ENCODE measurements at places on chromosomes 2 and 18.
A peak's percentile ranks its signal among the peaks of the same experiment; 100 is the strongest.

DNA sequence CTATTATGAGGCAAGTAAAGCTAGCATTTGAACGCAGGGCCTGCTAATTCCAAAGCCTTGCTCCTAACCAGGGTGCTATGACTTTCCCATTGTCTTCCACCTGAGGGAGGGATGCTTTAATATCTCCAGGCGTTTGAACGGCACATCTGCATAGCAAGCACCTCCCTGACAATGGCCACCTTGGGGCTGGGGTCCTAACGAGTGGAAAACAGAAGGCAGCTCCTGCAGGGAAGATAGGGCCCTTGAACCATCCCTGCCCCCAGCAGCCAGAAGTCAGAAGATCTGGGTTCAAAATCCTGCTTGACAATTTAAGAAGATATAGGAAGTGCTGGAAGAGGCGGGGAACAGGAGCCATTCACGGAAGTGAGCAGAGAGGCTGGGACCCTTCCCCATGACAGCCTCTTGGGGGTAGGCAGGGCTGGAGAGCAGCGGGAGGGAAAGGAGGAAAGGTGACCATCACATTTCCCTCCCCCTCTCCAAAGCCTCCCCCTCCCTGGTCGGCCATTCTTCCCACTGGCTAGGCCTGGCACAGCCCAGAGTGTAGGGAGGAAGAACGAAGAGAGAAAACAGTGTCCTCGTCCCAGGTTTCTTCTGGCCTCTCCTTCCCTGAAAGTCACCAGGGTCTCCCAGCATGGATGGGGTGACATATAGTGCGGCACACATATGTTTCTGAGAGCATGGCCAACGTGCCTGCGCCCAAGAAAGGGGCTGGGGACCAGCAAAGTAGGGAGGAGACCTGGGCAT lies 73.5 kb downstream of the EMX1 start:
- no peak for DNase-seq

GRCh38 chr2:35428548-35428947 lies 927.0 kb upstream of the CRIM1 start:
- DNase-seq = peak; percentile 9

DNA sequence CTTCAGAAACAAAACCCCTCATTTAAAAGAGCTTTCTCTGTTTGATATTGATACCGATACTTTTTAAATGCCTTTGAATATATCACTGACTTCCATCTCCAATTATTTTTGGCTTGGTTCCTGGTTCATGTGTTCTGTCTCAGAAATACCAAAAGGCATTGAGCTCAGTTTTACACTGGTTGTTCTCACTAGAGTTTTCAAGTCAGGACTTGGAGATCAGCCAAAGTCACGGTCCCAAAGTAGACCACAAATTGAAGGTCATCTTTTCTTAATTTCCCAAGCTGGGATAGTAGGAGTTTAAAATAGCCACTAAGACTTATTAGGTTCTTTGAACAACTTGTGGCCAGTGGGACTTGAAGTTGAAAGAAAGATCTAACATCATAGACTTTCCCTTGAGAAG lies 24.2 kb downstream of the DHRS9 start:
- no peak for DNase-seq

DNA sequence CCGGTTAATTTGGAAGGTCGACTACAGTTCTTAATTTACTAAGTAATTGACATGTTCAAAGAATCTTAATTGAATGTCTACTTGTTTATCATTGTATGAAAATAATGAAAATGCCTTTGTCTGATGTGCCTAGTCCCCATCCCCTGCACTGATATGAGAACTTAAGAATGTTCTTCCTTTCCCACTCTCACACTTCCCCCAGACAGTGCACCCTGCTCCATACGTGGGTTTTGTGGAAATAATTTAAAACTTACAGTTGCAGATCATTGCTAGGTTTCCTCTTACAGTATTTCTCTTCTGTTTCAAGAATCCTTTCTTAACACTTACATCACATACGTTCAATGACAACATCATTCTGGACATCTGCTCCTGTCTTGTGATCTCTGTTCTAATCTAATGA lies 3.5 kb downstream of the ICOS start:
- no peak for DNase-seq

GRCh38 chr2:66445076-66445924 lies 10.4 kb downstream of the MEIS1 start:
- DNase-seq = no peak

DNA sequence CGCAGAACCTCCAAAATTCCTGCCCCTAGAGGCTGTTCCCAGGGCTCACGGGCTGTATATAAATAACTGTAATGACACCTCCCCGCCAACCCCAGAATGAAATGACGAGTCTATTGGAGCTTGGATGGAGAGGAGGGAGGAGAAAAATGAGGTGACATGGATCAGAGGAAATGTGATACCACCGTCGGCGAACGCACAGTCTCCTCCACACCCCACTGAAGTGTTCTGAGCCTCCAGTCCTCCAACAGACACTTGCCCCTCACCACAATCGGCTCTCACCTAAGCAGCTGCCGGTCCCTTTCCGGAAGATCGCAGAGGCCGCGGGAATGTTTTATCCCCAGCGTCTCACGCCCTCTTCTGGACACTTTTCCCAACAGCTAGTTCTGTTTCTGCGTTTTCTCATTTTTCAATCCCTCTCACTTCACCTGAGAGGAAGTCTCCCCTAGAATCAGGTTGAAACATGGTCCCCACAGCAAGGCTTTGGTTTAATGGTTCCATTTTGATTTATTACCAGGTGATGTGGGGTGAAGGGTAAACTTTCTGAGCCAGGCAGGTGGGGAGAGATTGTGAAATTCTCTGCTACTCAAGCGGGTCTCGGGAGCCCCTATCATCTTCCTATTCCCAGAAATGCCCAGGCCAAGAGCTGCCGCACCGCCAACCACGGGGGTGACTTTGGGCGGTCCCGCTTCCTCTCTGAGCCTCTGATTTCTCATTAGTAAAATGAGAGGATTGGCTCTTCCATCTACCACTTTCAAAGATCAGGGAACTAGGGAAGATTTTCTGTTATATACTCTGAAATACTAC lies 9.1 kb upstream of the MYO5B start:
- no peak for DNase-seq

GRCh38 chr2:22454826-22455485 lies 930.0 kb upstream of the KLHL29 start:
- DNase-seq = no peak

DNA sequence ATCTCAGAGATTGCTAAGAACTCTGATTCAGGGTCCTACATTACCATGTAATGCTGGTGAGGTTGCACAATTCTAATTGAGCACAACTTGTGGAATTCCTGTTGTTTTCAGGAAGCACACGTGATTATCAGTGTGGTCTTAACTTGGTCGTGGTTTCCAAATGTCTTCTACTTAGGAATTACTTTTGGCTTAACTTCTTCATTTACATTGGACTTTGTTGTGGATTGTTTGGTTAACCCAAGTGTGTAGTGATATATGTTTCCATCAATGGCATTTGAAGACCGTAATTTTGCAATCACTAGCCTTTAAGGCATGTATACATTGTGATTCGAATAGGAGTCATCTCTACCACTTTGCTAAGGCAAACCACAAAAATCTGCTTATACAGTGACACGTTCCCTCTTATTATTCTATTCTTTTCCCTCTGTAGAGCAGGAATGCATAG lies 373.3 kb downstream of the IRS1 start:
- DNase-seq = no peak

GRCh38 chr2:26745609-26746327 lies 18.3 kb upstream of the SLC35F6 start:
- DNase-seq = peak; percentile 62

DNA sequence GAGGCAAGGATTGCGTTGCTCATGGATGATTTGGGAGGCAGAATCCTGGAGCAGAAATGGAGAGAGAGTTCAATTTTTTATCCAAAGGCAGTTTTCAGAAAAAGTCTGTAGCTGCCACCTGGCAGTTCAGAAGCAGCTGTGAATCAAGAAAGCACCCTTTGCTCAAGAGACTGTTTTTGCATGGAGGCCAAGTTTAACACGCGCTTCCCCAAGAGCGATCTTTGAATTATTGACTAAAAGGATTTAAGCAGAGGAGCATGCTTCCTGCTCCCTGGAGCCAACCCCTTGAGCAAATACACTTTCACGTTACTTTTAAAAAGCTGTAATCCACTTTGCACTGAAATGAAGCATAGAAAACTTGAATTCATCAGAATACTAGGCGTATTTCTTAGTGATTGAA lies 252.4 kb downstream of the RNF144A start:
- DNase-seq = no peak

- no peak for DNase-seq
Observed at GRCh38 chr2:69571189-69571588, 72.3 kb downstream of the AAK1 start.

DNA sequence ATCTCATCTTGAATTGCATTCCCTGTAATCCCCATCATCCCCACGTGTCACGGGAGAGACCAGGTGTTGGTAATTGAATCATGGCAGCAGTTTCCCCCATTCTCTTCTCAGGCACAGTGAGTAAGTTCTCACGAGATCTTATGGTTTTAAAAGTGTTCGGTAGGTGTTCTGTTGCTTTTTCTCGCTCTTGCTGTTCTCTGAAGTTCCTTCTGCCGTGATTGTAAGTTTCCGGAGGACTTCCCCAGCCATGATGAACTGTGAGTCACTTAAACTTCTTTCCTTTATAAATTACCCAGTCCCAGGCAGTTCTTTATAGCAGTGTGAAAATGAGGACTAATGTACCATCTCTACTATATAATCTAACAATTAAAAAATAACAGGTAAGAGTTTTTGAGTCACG lies 409.9 kb upstream of the NRXN1 start:
- DNase-seq = no peak

- DNase-seq = no peak
Observed at GRCh38 chr18:48555465-48555995, 16.7 kb downstream of the CTIF start.

- peak; percentile 14 for DNase-seq
Observed at GRCh38 chr2:54657664-54658083, 65.8 kb upstream of the EML6 start.

- no peak for DNase-seq
Observed at GRCh38 chr2:15973481-15974401, 33.4 kb downstream of the MYCN start.

GRCh38 chr2:72214429-72215143 lies 66.9 kb upstream of the CYP26B1 start:
- DNase-seq = no peak

DNA sequence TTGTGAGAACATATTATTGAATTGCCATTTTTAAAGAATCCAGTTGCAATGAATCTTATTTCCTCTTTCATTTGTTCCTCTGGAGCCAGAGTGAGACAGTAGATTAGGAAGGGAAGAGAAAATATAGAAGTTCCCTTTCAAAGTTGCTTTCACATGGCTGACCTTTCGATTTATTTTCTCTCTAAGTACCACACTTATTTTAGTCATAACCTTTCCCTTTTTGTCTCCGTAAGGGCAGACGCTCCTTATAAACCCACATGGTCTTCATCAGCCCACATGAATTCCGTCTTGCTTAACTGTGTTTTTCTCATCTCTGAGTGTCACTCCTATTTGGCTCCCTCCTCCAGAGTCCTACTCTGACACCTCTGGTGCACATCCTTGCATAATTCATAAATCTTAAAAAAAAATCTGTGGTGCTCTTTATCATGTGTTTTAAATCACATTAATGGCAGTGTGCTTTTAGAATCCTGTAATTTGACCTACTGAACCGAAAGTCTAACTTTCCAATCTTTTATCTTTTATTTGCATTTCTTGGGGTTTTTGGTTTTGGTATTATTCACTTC lies 38.5 kb upstream of the ZNF396 start:
- DNase-seq = no peak

- no peak for DNase-seq
Observed at GRCh38 chr18:2199060-2199459, 372.2 kb downstream of the METTL4 start.

GRCh38 chr2:105877945-105878344 lies 133.2 kb downstream of the NCK2 start:
- DNase-seq = no peak

DNA sequence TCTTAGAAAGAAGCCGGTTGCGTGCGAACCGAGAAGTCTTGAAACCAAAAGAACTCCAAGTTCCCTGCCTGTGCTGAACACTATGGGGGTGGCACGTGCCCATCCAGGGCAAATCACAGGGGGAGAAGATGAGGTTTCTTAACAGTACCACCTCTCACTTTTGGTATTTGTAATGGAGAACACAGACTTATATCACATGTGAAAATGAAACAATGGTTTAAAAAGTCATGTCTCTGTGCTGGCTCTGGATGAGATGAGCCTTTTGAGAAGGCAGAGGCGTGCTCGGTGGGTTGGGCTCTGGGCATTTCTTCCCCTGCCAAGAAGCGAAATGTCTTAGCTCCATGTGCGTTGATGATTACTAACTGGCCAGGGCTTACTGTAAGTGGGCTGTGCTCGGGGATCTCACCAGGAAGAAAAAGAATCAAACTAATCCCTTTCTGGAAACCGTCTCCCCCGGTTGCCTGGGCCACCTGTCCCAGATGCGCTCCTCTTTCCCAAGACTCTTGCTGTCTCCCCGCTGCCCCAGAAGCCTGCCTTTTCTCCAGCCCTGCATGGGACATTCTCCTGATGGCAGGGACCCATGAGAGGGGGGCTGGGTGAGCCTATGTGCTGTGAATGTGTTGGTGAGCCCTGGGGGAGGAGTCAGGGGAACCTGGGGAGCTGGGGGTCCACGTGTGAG lies 252.9 kb downstream of the PRKCE start:
- peak; percentile 13 for DNase-seq
